ENCODE measurements at places on chromosomes 3 and 15. TPM values are rescaled to one million over a fixed set of nuclear protein-coding genes. Genes with fewer than 3 reads are reported as not detected.

DNA sequence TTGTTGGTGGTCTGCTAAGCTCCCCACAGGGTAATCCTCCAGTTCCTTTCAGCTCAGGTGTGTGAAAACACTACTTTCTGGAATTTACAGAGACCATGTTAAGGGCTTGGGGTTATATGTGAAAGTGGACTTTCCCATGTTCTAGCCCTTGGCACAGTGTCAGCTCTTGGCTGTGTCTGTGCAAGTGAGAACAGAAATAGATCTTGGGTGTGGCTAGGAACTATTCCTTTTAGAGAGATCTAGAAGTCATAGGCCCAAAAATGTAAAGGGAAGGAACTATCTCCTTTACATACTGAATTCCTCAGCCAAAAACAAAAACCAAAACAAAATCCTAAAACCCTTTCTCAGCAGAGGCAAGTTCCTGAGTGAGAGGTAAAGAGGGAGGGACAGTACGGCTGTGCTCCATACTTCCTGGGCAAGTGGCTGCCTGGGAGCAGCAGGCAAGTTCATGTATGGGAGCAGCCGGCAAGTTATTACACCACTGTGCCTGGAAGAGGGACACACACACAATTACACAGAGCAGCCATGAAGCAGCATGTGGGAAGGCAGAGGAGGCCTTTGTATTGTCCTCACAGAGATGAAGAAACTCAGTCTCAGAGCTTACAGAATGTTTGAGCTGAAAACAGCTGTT, 19.9 kb upstream of the C3orf62 start:
- no peak for DNase-seq

- DNase-seq = no peak
These were observed 8.5 kb downstream of the BHLHE40 start for GRCh38 chr3:4987538-4988296.

- peak; percentile 100 for DNase-seq
These were observed 57.0 kb upstream of the NR2F2 start for GRCh38 chr15:96273317-96274086.

DNA sequence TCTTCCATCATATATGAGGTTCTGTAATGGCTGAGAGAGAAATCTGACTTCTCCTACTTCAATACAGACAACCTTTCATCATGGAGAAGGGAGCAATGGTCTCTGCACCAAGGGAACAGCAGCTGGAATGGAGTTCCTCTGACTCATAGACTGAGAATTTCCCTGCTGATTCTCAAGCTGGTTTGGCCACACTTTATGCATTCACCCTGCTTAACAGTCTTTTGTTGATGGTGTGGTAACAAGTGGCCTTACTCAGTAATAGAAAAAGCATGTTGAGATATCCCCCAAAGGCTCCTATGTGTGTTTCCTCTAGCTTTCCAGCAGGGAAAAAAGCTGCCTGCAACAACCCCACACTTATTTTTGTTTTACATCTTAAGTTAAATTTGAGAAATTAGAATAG, 138.1 kb downstream of the GREM1 start:
- peak; percentile 100 for DNase-seq

DNA sequence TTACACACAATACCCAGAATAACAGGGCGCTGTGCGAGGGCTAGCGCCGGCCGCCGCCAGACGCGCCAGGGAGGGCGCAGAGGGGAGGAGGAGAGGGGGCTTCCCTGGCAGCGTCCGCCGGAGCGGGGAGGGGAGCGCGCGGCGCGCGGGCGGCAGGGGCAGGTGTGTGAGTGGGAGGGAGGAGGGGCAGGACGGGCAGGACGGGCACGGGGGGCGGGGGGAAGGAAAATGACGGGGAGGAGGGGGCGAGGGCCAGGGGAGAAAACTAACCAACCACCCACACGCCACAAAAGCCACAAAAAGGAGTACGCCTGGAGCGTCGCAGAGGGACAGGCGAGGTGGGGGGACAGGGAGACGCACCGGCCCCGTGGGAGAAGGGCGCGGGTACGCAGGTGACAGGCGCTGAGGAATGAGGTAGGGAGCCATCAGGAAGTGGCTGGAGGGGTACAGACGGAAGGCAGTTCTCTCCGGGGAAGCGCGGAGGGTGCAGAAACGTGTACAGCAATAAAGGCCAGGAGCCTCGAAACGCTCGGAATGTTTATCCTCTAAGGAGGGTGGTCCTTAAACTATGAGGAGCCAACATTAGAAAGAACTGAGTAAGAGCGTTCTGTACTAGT, 610 bp upstream of the SATB1 start:
- no peak for DNase-seq

Gene CCR2
- not detected for total RNA-seq

GRCh38 chr3:197369545-197369944, 71.1 kb upstream of the DLG1 start:
- no peak for DNase-seq

Gene SERPINI1
- total RNA-seq = 45.0 TPM

DNA sequence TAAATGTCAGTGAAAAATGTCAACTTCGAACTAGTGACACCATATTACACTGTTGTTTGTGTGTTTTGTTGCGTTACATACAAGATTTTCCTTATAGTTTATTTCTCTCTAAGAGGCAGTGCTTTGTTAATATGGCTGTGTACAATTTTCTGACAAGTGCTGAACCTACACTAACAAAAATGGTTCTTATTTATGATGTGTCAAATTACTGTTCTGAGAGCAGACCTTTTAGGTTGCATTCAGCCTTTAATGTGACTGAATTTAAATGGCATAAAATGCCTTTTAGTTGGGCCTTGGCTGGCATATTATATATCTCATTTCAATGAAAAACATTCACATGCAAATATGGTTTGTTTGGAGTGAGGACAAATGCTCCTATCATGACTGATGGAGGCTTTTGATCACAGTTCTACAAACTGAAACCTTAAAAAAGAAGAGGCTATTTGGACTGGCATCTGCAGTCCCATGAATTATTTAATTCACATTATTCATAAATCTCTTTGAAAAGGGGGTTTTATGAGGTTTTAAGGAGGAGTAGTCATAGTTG, 750.6 kb downstream of the CADM2 start:
- DNase-seq = no peak

Gene SLTM
- 68.2 TPM for total RNA-seq

- peak; percentile 47 for DNase-seq
These were observed 5.4 kb upstream of the RFX7 start for GRCh38 chr15:56249092-56249491.

Gene CHRFAM7A
- 1.8 TPM for total RNA-seq

Gene GBE1
- 58.6 TPM for total RNA-seq

DNA sequence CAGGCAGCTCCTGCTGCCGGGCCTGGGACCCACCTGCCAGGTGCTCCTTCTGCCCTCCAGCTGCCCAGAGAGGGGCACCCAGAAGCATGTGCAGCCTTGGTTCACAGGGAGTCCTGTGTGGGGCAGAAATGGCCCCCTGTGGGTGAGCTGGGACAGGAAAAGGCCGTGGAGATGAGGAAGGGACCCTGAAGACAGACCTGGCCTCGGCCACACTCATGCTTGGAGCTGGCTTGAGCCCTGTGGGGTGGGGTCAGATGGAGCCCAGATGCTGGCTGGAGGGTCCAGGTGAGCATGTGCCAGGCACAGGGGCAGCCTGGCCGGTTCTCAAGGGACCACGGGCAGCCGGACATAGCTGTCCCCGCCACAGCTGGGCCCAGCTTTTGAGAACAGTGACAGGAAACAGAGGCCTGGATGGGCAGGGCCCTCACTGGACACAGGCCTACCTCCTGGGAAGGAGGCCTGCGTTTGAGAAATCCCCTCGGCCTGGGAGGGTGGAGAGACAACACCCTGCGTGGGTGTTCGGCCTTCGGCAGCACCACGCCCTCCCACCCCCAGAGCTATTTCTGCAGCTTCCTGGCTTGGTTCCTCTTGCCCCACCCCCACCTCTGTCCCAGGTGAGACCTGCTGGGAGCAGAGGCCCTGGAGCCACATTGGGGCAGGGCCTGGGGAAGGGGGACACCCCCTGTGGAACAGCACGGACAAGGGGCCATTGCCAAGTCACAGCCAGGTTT, 132.6 kb upstream of the MEF2A start:
- no peak for DNase-seq

DNA sequence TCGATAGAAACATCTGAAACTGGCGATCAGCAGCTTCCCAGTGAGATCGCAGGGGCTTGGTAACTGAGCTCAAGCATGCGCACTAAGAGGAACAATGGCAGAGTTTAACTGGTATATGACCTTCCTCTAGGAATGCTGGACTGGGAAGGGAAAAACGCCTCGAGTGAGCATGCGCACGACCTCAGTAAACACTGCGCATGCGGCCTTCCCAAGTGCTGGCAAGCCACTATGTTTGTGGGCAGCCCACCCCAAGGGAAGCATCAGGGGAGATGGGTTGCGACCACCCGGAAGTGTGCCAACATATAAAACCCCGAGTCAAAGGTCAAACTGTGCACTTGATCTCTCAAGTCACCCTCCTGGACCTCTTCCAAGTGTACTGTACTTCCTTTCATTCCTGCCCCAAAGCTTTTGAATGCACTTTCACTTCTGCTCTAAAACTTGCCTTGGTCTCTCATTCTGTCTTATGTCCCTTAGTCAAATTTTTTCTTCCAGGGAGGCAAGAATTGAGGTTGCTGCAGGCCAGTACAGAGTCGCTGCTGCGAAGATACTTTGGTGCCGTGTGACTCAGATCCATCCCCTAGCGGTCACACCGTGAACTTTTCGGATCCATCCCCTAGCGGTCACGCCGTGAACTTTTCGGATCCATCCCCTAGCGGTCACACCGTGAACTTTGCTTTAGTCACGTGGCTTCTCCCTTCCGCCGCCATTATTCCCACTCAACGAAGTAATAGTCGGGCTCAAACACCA, 243.3 kb downstream of the FAM43A start:
- no peak for DNase-seq

Gene B3GNT5
- total RNA-seq = 15.1 TPM

Gene TRPC1
- total RNA-seq = 19.2 TPM

Gene SEC62
- total RNA-seq = 117 TPM

Gene TPRG1
- 1.1 TPM for total RNA-seq

DNA sequence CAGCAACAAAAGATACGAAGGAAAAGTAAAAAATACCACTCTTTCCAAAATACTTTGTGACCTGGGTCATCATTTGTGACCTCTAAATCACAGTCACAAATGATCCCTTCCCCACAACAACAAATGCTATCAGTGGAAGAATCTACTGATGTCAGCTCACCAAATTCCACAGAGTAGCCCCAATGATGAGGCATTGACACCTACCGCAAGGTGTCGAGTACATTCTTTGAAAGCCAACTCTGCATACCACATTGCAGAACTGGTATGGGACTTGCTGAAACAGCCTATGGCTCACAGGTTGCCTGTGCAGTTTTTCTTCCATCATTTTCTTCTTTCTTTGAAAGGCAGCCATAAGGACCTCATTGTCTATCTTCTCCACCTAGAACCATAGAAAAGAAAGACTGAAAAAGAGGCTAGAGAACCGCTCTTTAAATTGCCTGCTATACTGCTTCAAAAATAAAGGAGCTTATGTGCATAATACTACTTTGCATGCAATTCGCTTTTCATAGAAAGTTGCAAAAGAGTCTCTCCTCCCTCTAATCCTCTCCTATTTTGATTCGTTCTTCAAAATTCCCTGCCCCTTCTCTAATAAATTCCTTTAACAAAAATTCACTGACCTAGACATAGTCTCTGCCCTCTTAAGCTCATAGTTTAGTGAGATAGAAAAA, 21.4 kb upstream of the KPNA1 start:
- DNase-seq = no peak

Gene RASGRF1
- 1.2 TPM for total RNA-seq

- DNase-seq = no peak
These were observed 95.8 kb upstream of the SLC25A36 start for GRCh38 chr3:140845882-140846281.

- DNase-seq = no peak
These were observed 73.5 kb upstream of the PPIB start for GRCh38 chr15:64236156-64236894.
